Activated CD4-positive, alpha-beta T cell treated with anti-CD3 and anti-CD28 coated beads, Interleukin-2, amount 10 ng/mL, durations not matched to agents 7 days and 5 days (primary cell): ENCODE measurements at places on chromosomes 13 and 19. TPM values are rescaled to one million over a fixed set of nuclear protein-coding genes. Genes with fewer than 3 reads are reported as not detected.

Gene KASH5
- total RNA-seq = 0.45 TPM

Gene TICAM1
- 19.2 TPM for total RNA-seq

Gene HIPK4
- not detected for total RNA-seq

Gene KLC3
- not detected for total RNA-seq

Gene FAAP24
- 8.3 TPM for total RNA-seq

Gene ZNF791
- total RNA-seq = 31.3 TPM

Gene DHRS12
- total RNA-seq = 9.7 TPM

Gene PRTN3
- not detected for total RNA-seq

Gene CCL25
- 7.4 TPM for total RNA-seq

Gene KLK6
- total RNA-seq = not detected

DNA sequence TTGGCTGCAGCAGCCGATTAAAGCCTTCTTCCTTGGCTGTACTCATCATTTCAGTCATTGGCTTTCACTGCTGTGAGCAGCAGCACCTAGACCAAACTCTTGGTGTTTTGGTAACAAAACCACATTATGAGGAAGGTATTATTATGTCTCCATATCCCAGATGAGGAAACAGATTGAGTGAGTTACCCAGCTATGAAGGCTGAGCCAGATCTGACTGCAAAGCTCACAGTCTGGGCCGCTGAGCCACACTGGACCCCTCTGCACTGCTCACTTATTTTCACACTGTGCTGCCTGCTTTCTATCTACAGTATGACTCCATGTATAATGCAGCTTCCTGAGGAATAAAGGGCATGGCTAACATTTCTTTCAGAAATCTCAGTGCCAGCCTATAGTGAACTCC lies 24.5 kb downstream of the CRYL1 start:
- H3K4me1 ChIP-seq = no peaks in the 10 kb centered on the region
- no peak overlapping the region for H3K4me3 ChIP-seq
- H3K36me3 ChIP-seq = peaks cover 3% of the 10 kb centered on the region
- DNase-seq = no peak

- DNase-seq = no peak
- H3K4me3 ChIP-seq = no peak overlapping the region
- no peaks in the 10 kb centered on the region for H3K4me1 ChIP-seq
- no peaks in the 10 kb centered on the region for H3K36me3 ChIP-seq
- H3K27me3 ChIP-seq = peaks cover 18% of the 10 kb centered on the region
These were observed 1.7 kb upstream of the ELANE start for GRCh38 chr19:850221-850978.

DNA sequence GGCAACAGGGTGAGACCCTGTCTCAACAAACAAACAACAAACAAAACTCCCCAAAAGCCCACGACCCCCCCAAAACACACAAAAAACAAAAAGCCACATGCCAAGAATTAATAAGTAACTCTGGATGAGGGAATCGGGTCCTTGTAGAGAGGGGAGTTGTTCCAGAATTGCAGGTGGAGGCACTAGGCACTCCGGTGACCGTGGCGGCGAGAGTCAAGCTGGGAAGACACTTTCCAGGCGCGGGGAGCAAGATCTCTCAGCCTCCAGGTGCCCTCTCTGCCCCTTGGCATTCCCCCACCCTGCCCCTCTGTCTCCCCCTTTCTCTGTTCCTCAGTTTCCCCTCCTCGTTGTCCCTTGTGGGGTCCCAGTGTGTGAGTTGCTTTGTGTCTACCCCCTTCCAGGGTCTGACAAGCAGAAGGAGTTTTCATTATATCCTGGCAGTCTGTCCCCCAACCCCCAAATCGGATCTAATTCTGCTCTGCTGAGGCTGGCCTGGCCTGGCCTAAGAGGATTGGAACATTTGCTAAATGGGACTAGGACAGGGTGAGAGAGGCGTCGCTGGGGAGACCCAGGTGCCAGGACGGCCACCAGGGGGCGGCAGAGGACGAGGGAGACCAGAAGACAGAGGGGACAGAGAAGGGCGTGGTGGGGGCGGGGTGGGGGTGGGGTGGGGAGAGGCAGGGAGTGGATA lies 8.3 kb upstream of the CRX start:
- peak; percentile 79 for DNase-seq
- H3K4me3 ChIP-seq = no peak overlapping the region
- H3K36me3 ChIP-seq = no peaks in the 10 kb centered on the region
- no peaks in the 10 kb centered on the region for H3K4me1 ChIP-seq
- peaks cover 4% of the 10 kb centered on the region for H3K27me3 ChIP-seq

- H3K4me3 ChIP-seq = no peak overlapping the region
- no peak overlapping the region for H3K27ac ChIP-seq
These were observed 3.1 kb downstream of the ZNF383 start for GRCh38 chr19:37221136-37221535.

- no peaks in the 10 kb centered on the region for H3K4me1 ChIP-seq
- H3K27ac ChIP-seq = no peak overlapping the region
- H3K4me3 ChIP-seq = no peak overlapping the region
- peaks cover 32% of the 10 kb centered on the region for H3K36me3 ChIP-seq
These were observed 16.1 kb downstream of the ZSWIM9 start for GRCh38 chr19:48186541-48186991.

- no peaks in the 10 kb centered on the region for H3K27me3 ChIP-seq
- no peak overlapping the region for H3K4me3 ChIP-seq
- H3K36me3 ChIP-seq = peaks cover 3% of the 10 kb centered on the region
- DNase-seq = no peak
- no peaks in the 10 kb centered on the region for H3K4me1 ChIP-seq
These were observed 32.0 kb downstream of the SLC7A9 start for GRCh38 chr19:32837531-32837930.

- H3K4me1 ChIP-seq = no peaks in the 10 kb centered on the region
- no peaks in the 10 kb centered on the region for H3K27me3 ChIP-seq
- no peak overlapping the region for H3K27ac ChIP-seq
- DNase-seq = no peak
- H3K36me3 ChIP-seq = no peaks in the 10 kb centered on the region
- H3K4me3 ChIP-seq = no peak overlapping the region
These were observed 325.9 kb downstream of the NDFIP2 start for GRCh38 chr13:79806821-79807220.

DNA sequence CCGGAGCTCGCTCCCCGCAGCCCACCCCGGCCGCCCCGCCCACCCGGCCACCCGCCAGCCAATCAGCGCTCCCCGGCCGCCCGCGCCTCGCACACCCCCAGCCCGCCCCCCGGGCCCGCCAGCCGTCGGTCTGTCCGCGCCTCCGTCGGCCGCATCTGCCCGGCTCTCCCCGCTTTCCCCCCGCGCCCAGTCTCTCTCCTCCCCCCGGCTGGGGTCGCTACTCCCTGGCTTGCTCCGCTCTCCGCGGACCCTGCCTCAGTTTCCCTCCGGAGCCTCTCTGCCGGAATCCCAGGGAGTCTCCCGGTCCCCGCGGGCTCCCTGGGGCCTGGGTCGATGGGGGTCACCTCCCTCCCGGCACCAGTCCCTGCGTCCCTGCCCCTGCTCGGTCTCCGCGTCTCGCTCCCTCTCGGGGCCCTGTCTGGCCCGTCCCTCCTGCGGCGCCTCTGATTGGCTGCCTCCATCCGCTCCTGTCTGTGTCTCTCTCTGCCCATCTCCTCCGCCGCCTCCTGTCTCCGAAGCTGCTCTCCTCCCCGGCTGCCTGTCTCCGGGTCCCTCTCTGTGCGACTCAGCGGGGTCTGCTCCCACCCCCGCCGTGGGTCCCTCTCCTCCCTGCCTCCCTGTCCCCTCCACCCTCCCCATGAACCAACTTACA lies 484 bp downstream of the IL11 start:
- H3K36me3 ChIP-seq = peaks cover 3% of the 10 kb centered on the region
- no peak overlapping the region for H3K27ac ChIP-seq
- DNase-seq = no peak
- no peak overlapping the region for H3K4me3 ChIP-seq
- peaks cover 2% of the 10 kb centered on the region for H3K4me1 ChIP-seq

- peaks cover 3% of the 10 kb centered on the region for H3K4me1 ChIP-seq
- no peaks in the 10 kb centered on the region for H3K27me3 ChIP-seq
- peaks cover 2% of the 10 kb centered on the region for H3K36me3 ChIP-seq
- no peak for DNase-seq
These were observed 33.4 kb downstream of the ABCC4 start for GRCh38 chr13:95267662-95268342.

- no peaks in the 10 kb centered on the region for H3K4me1 ChIP-seq
- H3K27me3 ChIP-seq = no peaks in the 10 kb centered on the region
- no peak overlapping the region for H3K27ac ChIP-seq
These were observed 8.5 kb upstream of the ZNF91 start for GRCh38 chr19:23403581-23404324.

DNA sequence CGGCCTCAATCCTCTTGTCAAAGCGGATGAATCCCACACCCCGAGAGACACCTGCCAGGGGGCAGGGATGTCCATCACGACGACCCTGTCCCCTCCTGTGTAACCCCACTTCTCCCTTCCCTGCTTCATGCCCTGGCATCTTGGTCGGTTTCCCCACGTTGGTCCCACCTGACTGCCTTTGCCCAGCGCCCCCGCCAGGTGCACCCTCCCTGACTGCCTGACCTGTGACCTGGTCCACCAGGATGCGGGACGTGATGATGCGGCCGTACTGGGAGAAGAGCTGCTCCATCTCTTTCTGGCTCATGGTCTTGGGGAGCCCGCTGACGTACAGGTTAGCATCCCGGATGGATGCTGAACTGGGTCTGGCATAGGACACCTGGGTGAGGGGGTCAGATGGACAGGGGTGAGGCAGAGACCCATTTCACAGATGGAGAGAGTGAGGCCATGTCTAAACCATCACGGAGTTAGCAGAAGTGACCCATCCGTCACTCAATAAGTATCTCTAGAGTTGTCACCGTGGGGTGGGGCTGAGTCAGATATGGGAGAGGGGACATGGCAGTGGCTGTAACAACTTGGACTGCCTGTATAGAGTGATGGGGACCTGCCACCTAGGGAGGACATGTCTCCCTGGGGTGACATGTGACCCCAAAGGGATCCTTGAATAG lies 22.5 kb downstream of the ELAVL3 start:
- no peak overlapping the region for H3K4me3 ChIP-seq
- peaks cover 2% of the 10 kb centered on the region for H3K27me3 ChIP-seq

- peaks cover 58% of the 10 kb centered on the region for H3K36me3 ChIP-seq
- no peak overlapping the region for H3K4me3 ChIP-seq
- no peak overlapping the region for H3K27ac ChIP-seq
- no peaks in the 10 kb centered on the region for H3K27me3 ChIP-seq
These were observed 44.4 kb upstream of the USE1 start for GRCh38 chr19:17170538-17171297.

DNA sequence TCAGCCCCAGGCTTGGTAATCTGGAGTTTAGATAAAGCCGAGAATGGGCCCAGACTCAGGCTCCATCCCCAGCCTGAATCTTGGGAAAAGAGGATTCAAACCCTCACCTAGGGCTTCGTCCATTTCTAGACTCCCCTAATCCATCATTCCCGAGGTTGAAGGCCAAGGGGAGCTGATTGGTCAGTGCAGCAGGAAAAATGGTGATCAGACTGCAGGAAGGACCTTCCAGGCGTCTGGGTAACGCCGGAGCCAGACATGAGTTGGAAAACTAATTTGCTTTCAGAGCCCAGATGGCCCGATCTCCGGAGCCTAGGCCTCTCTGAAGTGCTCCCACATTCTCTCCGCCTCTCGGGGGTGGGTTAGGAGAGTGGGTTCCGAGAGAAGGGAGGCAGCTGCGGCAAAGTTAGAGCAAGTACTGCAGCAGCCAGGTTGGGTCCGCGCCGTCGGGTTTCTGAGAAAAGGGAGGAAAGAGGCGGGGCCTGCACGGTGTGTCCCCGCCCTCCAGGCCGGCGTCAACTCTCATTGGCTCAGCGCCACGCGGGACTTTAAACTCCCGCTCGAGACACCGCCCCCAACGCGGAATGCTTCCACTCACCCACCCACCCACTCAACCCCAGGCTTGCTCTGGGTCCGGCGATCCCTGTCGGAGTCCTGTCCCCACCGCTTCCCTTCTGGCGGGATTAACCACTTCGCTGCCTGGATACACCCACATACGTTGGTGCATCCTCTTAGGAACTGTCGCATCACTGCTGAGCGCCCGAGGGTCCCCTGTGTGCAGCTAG lies 788 bp upstream of the RTBDN start:
- peaks cover 74% of the 10 kb centered on the region for H3K27me3 ChIP-seq
- H3K36me3 ChIP-seq = no peaks in the 10 kb centered on the region
- H3K4me1 ChIP-seq = peaks cover 27% of the 10 kb centered on the region
- no peak overlapping the region for H3K4me3 ChIP-seq
- H3K27ac ChIP-seq = no peak overlapping the region

DNA sequence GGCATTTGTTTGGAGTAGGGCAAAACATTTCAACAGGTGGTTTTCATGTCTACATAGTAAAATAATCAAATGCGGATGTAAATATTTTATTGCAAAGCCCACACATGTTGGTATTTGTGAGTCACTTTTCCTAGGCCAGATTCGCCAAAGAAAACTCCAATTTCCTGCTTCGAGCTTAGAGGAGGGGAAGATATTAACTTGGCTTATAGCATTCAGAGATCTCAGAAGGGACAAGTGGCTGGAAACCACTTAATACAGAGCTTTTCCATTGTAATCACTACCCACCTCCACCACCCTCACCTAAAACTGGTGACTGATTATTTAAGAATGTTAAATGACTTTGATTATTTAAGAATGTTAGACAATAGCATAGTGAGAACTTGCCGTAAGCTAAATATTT lies 530.6 kb upstream of the SPRY2 start:
- no peaks in the 10 kb centered on the region for H3K27me3 ChIP-seq
- no peak overlapping the region for H3K4me3 ChIP-seq
- H3K36me3 ChIP-seq = no peaks in the 10 kb centered on the region
- no peak overlapping the region for H3K27ac ChIP-seq
- no peaks in the 10 kb centered on the region for H3K4me1 ChIP-seq

- H3K27ac ChIP-seq = no peak overlapping the region
- H3K4me3 ChIP-seq = no peak overlapping the region
- H3K4me1 ChIP-seq = no peaks in the 10 kb centered on the region
These were observed 389.8 kb downstream of the NDFIP2 start for GRCh38 chr13:79870766-79871165.

DNA sequence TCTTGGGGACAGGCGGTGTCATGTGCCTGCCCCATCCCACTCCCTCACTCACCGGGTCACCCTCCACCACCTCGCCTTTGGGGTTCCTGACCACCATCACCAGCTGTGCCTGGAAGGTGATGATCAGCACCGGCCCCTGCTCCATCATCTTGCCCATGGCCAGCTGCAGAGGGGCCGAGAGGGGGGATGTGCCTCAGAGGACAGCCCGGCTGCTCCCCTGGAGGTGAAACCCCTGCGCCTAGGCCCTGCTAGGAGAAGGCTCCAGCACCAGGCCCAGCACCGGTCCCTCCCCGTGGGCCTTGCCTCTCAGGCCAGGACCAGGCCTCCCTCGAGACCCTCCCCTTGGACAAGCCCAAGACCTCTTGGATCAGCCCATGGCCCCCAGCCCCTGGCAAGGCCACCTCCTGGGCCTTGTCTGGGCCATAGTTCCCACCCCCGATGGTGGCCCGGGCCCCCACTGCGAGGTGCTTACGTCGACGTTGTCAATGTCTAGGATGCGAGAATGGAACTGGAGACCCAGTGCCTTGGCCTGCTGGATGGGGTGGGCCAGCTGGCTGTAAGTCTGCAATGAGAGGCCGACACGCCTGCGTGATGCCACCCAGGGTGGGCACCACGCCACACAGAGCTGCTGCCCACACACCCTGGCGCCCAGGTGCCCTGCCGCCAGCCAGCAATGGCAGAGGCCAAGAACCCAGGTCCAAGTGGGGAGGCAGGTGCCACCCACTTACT lies 1.8 kb upstream of the CTXN1 start:
- no peak for DNase-seq
- no peak overlapping the region for H3K27ac ChIP-seq
- H3K27me3 ChIP-seq = no peaks in the 10 kb centered on the region
- H3K36me3 ChIP-seq = peaks cover 3% of the 10 kb centered on the region
- H3K4me1 ChIP-seq = peaks cover 8% of the 10 kb centered on the region

- peaks cover 17% of the 10 kb centered on the region for H3K27me3 ChIP-seq
- H3K27ac ChIP-seq = no peak overlapping the region
- H3K4me1 ChIP-seq = peaks cover 8% of the 10 kb centered on the region
- no peak for DNase-seq
These were observed 25.1 kb downstream of the CPB2 start for GRCh38 chr13:46079770-46080169.
